Activated CD4-positive, CD25-positive, alpha-beta regulatory T cell treated with anti-CD3 and anti-CD28 coated beads, Interleukin-2, amount 50 U/mL, for 72 hours (primary cell): ENCODE measurements at places on chromosomes 16 and 17.
A peak's percentile ranks its signal among the peaks of the same experiment; 100 is the strongest.

- no peak for DNase-seq
Observed at GRCh38 chr17:12097326-12097725, 76.6 kb downstream of the MAP2K4 start.

DNA sequence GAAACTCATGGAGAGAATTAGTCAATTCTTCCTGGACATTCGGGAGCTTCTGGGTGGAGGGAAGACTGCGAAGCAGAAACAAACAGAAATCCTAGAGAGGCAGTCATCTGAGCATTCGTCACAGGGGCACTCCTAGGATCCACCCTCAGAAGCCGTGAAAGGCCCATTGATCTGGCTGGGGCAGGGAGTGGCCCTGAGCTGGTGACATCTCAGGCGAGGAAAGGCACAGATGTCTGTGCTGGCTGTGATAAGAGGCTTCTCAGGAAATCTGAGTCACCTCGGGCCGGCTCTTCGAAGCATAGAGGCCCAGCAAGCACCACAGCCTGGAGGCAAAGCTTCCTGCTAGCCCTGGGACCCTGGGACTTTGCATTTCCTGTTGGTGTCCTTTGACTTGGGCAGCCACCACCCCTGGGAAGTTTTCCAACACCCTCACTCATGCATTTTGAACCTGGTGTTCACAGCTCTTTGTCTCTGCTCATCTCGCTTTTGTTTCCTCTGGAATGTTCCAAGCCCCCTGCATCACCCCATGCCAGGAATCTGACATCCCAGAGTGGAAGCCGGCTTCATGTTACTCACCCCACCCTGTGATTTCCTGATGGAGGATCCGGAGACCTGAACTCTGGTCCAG is 23.3 kb upstream of the CDRT4 start:
- no peak for DNase-seq

DNA sequence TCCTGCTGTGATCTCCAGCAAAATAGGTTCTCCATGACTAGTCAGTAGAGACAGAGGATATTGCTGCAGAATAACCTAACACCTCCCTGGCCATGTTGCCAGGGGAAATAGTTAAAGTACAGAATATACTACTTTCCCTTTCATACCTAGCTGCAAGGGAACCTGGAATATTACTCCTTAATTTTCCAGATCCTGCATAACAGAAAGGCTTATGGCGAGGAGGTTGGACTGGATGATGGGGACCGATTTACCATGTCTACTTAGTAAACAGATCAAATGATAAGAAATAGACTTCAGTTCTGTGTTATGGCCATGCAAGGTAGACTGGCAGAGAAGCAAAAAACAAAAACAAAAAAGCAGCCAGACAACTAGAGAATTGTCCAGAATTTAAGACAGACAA is 117.4 kb downstream of the MSI2 start:
- no peak for DNase-seq

GRCh38 chr17:35046740-35047283 is 16.7 kb downstream of the RFFL start:
- peak; percentile 31 for DNase-seq

DNA sequence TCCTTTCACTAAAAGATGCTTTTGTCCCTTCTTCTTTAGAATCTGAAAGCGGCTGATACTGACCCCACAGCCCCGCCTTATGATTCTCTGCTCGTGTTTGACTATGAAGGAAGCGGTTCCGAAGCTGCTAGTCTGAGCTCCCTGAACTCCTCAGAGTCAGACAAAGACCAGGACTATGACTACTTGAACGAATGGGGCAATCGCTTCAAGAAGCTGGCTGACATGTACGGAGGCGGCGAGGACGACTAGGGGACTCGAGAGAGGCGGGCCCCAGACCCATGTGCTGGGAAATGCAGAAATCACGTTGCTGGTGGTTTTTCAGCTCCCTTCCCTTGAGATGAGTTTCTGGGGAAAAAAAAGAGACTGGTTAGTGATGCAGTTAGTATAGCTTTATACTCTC is 10.1 kb upstream of the TANGO6 start:
- DNase-seq = no peak

DNA sequence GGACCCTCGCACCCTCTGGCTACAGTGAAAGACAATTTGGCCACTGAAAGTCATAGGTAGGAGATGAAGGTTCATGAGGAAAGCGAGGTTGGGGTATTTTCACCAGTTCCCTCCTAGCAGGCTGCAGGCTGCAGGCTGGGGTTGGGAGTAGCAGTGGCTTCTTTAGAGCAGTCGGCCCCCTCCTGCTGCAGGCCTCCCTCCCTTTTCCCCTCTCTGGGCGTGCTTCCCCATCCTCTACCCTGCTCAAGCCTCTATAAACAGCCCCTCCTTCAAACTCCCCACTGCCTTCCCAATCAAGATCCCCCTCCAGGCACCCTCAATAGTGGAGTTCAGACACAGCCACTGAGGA is 41.8 kb downstream of the GAS7 start:
- no peak for DNase-seq

DNA sequence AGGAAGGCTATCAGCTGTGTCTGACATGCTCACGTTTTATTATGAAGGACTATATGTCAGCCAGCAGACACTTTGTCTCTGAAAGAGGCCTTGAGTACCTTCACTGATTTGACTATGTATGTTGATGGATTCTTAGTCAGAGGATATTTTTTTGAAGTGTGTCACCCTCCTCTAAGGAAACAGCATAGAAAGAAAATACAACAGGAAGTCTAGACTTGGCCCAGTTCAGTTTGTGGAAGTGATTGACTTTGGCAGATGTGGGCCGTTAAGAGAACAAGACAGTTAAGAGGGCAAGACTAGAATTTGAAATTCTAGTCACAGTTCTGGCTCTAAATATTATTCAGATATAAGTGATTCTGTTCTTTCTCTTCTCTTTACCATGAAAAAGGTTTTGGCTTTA is 471.5 kb downstream of the CDH8 start:
- DNase-seq = no peak

GRCh38 chr17:76278952-76279741 is 14.0 kb downstream of the UBALD2 start:
- peak; percentile 90 for DNase-seq

- no peak for DNase-seq
Observed at GRCh38 chr16:79825002-79825401, 224.5 kb upstream of the MAF start.

DNA sequence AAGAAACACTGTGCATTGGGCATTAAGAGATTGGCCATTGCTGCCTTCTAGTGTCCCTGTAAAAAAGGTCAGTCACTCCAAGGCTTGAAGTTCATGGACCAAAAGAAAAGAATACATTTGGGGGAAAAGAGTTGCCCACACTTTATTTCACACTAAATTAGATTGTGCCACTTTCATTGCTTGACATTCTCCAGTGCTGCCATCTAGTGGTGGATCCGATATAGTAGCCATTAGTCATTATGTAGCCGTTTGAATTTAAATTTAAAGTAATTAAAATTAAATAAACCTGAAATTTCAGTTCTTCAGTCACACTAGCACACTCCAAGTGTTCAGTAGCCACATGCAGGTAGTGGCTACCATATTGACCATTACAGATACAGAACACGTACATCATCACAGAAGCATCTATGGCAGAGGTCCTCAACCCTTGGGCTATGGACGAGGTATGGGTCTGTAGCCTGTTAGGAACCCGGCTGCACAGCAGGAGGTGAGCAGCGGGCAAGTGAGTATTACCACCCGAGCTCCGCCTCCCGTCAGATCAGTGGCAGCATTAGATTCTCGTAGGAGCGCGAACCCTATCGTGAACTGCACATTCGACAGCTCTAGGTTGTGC is 21.9 kb upstream of the CDH5 start:
- DNase-seq = peak; percentile 41
